ENCODE measurements at places on chromosomes 4 and X.

DNA sequence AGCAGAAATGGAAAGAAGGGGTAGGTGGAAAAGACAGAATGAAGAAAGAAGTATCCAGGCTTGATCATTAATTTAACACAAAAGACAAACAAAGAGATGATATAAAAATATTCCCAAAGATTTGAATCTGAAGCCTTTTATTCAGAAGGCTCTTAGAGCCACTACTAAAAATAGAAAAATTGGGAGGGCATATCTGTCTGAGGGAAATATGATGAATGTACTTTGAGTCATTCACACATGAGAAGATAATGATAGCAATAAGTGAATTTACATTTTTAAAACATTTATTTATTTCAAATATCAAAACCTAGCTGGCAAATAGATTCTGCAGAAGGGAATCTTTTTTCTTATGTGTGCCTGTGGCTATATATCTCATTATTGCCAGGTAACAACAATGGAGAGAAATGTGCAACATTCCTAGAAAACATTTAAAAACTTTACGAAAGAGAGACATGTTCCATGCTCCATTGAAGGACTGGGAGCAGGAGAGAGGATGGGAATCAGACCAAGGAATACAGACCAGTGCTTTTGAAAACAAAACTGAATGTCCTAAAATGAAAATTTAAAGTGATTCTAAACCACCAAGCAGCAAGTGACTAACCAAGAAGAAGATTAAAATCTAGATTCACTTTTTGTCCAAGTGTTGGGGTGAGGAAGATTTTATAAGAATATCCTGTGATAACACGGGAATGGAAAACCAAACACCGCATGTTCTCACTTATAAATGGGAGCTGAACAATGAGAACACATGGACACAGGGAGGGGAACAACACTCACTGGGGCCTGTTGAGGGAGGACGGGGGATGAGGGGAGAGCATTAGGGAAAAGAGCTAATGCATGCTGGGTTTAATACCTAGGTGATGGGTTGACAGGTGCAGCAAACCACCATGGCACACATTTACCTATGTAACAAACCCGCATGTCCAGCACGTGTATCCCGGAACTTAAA is 41.2 kb downstream of the ANXA5 start:
- DNase-seq, result no peak

GRCh38 chr4:36256398-36256891 is 12.1 kb upstream of the ARAP2 start:
- DNase-seq, result no peak

DNA sequence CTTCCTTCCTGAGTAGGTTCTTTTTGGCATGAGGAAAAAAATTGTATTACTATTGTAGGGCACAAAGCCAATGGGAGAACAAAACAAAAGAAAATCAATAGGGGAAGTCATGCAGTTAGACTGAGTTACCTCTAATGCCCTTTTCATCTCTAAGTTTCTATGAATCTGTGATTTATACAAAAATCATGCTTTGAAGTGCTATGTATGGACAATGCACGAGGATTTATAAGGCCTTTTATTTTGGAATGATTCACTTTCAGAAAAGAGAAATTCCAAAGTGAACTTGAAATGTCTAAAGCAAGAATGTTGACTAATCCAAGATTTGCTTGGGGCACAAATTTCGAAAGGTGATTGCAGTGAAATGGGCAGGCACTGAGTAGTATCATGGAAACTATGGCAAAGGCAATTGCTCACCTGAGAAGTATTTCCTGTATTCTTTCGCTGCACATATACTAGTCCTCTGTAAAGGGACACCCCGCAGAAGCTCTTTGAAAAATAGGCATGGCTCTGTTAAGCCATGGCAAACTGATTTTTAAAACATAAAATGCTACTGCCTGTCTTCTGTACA is 52.8 kb downstream of the ADGRG4 start:
- no peak for DNase-seq

- no peak for DNase-seq
Measured at GRCh38 chrX:7568597-7568996, 274.4 kb upstream of the VCX start.

DNA sequence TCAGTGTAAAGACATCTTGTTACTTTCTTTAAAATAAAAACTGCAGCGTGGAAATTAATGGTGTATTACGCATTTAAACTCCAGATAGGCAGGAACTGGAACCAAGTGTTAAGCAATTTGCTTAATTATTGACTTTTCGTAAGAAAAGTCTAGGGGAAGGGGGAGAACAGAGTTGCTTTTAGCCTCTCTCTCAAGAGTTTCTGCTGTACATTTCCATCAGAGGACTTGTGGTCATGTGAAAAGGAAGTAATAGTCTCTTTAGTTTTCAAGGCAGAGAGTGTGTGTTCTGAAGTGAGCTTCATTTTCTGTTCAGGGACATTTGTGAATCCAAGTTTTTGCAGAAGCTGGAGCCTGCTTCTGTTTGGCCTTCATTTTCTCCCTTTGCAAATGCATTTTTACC is 127.2 kb downstream of the UBE2K start:
- DNase-seq, result no peak

DNA sequence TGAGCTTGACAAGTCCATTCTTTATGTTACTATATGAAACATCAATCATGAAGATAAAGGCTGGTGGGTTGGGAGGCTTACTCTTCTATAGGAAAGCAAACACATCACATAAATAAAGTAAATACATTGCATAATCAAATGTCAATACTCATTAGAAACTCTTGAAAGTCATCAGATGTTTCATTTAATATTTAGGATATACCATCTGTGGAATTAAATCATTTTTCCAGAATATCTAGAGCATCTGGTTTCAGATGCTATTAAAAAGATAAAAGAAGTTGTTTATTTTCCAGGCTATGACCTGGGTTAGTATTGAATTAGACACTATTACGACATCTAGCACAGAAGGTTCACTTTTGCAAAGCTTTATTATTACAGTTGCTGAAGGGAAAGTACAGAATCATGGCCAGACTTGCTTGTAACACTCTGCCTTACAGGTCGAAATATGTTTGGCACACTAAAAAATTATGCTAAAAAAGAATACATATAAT is 72.6 kb downstream of the METTL14 start:
- DNase-seq, result no peak

GRCh38 chrX:151977923-151978322 is 3.4 kb upstream of the GABRE start:
- no peak for DNase-seq

DNA sequence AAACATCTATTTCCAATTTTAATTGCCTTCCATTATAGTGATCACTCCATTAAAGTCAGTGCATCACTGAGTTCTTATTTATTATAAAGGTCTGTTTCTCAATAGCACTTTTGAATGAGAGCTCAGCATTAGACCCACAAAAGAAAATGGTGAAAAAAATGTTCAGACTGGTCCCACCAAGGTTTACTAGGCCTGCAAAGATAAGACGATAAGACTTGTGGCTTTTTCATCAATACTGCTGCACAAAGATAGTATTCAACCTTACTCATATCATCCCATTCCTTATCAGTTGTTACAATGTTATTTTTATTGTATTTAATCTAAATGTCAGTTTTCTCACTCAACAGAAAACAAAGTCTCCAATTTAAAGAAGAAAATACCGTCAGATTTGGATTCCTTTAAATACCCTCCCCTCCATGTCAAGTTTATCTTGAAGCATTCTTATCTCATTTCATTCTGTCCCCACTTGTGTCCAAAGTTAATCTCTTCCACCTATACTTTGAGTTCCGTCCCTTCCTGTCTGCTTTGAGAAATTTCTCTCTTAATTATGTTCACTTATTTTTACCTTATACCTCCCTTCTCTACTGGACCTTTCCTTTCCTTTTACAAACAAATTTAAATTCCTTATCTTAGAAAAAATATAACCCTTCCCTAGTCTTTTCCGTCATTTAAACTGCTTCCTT is 140.0 kb downstream of the GASK1B start:
- no peak for DNase-seq

- no peak for DNase-seq
Measured at GRCh38 chr4:182808673-182809416, 108.3 kb downstream of the DCTD start.

- DNase-seq, result no peak
Measured at GRCh38 chr4:80709082-80709869, 321.2 kb upstream of the BMP3 start.

DNA sequence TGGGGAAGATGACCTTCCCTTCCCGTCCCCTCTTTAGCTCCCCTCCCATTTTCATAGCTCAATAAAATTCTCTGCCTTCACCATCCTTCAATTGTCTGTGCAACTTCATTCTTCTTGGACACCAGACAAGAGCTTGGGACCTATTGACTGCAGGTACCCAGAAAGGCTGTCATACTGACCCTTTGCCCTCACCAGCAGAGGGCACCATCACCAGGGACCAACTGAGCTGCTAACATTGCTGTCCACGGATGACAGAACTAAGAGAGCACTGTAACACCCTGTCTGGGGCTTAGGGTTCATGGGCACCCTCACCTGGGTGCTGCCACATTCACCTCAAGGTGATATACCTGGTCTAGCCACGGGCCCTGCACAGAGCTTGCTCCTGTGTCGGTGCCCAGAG is 141.3 kb upstream of the VCX3B start:
- DNase-seq, result no peak

GRCh38 chrX:78378476-78379115 is 51.2 kb upstream of the CYSLTR1 start:
- DNase-seq, result no peak

- no peak for DNase-seq
Measured at GRCh38 chrX:12229986-12230385, 91.7 kb downstream of the FRMPD4 start.

- DNase-seq, result no peak
Measured at GRCh38 chrX:10235851-10236250, 79.1 kb downstream of the CLCN4 start.

GRCh38 chrX:112137276-112137675 is 54.7 kb upstream of the TRPC5 start:
- DNase-seq, result no peak

DNA sequence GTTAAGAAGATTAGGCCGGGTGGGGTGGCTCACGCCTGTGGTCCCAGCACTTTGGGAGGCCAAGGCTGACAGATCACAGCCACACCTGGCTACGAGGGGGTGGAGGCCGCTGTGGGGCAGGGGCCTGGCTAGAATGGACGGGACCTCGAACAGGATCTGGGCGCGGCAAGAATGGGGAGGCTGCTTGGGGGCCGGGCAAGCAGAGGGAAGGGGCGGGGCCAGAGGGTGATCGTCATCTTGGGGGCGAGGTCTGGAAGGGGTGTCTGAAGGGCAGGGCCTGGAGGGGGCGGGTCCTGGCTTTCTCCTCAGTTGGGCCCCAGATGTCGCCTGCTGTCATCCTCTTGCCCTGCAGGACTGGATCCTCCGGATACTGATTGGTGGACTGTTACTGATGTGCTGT is 57.3 kb upstream of the ENPEP start:
- no peak for DNase-seq

Measured in SHP77 treated with DMSO at 0.1 percent for 48 hours (cell line).